Head of caudate nucleus (tissue), 42 donors: ENCODE measurements at places on chromosomes 16 and 17.

GRCh38 chr16:30647274-30647571 lies 3.5 kb upstream of the PRR14 start:
- DNase-seq, result no peak

DNA sequence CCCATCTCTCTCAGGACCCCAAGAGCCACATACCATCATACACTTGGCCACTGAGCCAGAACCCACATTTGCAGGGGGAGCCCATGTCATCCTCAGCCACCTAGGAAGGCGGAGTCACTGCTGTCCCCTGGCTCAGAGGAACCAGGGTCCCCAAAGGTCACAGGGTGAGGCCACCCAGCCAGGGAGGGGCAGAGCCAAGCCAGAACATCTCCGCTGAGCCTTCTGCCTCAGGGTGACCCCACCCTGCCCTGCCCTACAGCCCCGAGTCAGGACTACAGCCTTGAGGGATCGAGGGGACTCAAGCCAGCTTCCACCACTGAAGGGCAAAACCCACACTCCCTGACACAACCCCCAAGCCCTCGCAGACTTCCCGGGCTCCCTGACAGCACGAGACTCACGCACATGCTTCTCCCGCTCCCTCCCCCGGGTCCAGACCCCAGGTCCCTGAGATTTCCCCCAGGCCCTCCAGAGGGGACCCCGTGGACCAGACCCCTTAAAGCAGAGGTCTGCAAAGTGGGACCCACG lies 17.4 kb downstream of the PIEZO1 start:
- no peak for DNase-seq

- no peak for DNase-seq
Observed at GRCh38 chr17:76296186-76296585, 11.9 kb downstream of the QRICH2 start.

GRCh38 chr16:71626018-71626857 lies at the start of gene MARVELD3:
Gene MARVELD3 (plus strand): TSS chr16:71626184. CDS start chr16:71626230, 46 bp downstream.
- DNase-seq, result no peak

GRCh38 chr17:34484193-34484733 lies 95.1 kb upstream of the TMEM132E start:
- DNase-seq, result no peak
